OCI-M1 (cell line): ENCODE measurements at places on chromosomes 11 and 22.
A peak's percentile ranks its signal among the peaks of the same experiment; 100 is the strongest.

DNA sequence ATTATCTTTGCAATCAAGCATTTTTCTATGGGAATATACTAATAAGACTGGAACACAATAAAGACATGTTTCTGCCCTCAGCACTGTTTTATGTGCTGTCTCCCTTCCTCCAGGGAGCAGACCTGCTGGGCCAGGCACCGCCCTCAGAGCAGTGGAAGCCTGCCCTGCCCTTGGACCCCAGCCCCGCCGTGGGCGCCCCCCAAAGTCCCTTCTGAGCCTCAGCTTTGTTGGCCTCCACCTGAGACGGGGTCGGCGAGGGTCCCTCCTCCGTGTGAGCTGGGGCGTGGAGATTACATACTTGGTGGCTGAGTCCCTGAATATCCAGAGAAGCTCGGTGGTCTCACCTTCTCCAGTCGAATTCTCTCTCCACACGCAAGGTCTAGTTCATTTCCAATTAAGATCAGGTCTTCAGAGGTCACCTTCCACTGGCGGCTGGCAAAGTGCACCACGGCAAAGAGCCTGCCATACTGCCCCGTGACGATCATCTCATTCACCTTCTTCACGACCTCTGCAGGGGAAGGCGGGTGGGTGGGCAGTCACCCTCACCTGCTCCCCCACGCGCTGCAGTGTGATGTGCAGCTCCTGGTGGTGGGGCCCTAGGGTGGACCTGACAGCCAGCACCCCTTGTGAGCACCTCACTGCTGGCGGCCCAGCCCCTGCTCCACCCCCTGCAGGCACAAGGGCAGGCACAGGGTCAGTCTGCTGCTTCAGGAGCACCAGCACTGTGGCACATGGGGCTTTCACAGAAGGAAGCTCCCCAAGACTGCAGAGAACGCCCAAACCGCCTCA, 7.3 kb downstream of the MRPL21 start:
- DNase-seq, result no peak

DNA sequence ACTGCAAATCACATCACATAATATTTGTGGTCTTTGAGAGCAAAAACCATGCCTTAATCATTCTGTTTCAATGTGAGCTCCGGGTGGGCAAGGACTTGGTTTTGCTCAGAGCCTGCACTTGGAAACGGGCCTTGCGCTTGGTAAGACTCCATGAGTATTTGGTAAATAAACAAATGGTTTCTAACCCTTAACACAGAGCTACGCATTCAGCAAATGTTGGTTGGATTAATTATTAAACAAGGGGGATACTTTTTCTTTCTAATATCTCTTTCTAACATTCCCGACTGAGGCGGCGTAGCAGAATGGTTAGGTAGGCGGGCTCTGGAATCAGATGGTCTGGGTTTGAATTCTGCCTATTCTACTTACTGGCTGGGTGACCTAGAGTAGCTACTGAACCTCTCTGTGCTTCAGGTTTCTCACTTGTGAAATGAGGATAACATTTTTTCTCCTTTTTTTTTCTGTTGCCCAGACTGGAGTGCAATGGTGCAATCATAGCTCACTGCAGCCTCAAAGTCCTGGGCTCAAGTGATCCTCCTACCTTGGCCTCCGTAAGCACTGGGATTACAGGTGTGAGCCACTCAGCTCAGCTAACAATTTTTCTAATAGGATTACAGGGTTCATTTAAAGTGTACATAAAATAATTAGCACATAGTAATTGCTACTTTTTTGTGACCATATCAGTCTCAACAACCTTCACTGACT, 3.4 kb upstream of the FAM83F start:
- no peak for DNase-seq

- no peak for DNase-seq
Measured at GRCh38 chr11:35681163-35681767, 18.7 kb downstream of the TRIM44 start.

DNA sequence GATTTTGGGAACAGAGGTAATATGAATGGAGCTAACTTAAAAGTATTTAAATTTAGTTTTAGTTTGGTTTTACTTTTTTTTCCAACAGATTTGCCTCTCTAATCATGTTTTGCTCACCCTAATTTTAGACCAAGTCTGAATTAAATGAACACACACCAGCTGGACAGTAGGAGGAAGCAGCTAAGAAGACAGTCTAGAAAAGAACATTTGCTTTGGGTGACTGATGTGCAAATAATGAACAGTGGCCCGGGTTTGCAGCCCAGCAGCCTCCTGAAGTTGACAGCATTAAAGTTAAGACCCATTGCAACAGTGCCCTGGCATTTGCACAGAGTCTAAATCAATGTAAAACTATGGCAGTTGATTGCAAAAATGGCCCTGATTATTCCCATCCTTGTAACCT, 66.4 kb upstream of the SORL1 start:
- no peak for DNase-seq

GRCh38 chr11:114416441-114416961, 16.0 kb downstream of the RBM7 start:
- DNase-seq, result peak; percentile 35

DNA sequence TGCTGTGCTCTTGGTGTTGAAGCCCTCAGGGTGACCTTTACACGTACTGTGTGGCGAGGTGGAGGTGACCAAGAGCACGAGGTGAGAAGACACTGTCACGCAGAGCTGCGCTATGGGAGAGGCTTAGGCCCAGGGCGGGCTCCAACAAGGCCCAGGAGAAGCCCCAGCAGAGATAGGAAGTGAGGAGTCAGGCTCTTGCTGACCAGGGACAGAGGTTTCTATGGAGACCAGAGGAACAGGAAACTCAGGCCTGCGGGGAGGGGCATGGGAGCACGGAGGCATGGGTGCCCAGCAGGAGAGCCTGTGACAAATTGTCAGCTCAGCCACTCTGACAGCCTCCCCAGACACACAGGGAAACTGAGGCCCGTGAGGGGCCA, 15.8 kb downstream of the DGKZ start:
- no peak for DNase-seq

- peak; percentile 55 for DNase-seq
Measured at GRCh38 chr11:120400564-120401364, 64.6 kb downstream of the ARHGEF12 start.

GRCh38 chr11:131868629-131869507, 498.5 kb downstream of the NTM start:
- DNase-seq, result no peak

DNA sequence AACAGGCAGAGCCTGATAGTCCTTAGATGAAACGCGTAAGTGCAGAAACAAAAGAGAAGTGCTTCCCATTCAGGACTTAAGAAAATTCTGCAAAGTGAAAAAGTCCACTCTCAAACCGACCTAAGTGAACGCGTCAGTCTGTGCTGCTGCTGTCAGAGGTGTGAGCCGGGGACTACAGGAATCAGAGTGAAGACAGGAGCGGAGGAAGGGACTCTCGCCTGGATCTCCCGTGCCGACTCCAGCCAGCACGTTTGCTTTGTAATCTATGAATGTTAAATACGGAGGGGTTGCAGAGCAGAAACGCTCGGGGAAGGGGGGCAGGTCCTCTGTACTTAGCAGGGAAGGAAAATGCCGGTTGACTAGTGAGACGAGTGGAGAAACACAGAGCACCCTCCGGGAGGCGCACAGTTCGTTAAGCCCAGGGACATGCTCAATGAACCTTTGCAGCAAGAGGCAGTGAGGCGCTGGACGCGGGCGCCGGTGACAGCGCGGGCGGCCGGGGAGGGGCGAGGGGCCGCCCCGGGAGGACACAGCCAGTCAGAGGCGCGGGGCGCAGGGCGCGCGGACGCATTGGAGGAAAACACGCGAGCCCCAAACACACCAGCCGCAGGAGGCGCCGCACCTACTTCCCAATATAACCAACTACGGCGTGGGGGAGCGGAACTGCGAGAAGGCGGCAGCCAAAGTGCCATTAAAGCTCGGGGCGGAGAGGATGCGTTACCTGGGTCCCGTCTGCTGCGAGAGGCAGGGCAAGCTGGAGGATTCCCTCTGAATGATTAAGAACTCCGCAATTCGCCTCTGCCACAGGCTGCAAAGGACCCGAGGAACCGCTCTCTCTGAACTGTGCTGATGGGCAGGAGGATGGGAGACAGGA, at the start of gene CNTN5:
TSS of gene CNTN5 (plus strand) at position 598 of the 874 bp plus-strand sequence.
- peak; percentile 64 for DNase-seq

- peak; percentile 62 for DNase-seq
Measured at GRCh38 chr11:34997952-34998528, 81.6 kb downstream of the PDHX start.

DNA sequence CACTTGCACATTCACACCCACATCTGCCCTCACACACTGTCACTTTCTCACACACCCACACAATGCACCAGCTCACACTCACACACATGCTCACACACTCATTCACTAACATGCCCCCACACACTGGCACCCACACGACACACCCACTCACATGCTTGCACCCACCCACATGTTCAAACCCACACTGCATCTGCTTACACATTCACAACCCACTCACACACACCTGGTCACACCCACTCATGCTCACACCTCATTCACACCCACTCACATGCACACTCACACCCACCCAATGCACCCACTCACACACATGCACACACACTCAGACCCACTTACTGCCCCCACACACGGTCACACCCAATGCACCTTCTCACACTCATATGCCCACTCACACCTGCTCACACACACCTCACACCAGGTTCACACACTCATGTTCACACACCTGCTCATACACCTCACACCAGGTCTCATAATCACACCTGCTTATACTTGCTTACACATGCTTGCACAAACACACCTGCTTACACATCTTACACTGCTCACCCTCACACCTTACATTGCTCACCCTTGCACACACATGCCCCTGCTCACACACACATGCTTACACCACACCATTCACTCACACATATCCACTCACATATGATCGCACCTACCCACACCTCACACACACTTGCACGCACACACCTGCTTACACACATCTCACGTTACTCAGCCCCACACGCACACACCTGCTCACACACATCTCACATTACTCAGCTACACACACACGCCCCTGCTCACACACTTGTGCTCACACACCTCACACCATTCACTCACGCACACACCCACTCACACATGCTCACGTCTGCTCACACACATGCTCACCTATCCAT, 3.9 kb upstream of the MYBPC3 start:
- DNase-seq, result no peak

GRCh38 chr11:67291481-67292381, 2.6 kb downstream of the ANKRD13D start:
- no peak for DNase-seq

GRCh38 chr11:118054712-118055640, 21.9 kb upstream of the TMPRSS4 start:
- DNase-seq, result no peak

DNA sequence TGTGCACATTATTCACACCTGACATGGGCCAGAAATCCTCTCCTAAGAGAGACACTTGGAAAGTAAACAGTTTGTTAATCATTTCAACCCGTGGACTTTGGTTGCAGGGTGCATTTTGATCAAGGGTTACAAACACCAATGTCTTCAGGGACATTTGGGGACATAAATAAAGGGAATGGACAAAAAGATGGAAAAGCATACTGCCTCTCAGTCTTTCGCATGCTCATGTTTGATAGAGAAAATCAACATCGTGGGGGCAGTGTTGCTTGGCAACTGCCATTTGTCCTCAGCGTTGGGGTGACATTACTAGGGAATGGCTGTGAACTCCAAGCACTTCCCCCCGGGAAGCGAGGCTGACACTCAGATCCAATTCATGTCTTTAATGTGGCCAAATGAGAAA, 114.7 kb upstream of the OR4B1 start:
- DNase-seq, result no peak

GRCh38 chr11:9075556-9075955, 15.8 kb downstream of the SCUBE2 start:
- DNase-seq, result no peak

DNA sequence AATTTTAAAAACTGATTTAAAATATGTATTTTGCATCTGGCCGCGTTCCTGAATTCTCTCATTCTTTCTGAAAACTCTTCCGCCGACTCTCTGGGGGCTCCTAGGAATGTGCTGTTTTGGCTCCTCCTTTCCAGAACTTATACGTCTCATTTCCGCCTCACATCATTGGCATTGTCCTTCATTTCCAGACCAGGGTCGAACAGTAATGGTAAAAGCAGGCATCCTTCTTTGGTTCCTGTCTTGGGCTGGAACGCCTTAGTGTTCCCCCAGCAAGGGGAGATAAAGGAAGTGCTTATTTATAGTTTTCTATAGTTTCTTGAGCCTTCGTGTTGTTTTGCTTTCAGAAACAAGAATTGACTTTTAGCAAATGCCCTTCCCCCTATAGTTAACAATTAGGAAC, 10.9 kb upstream of the TNNT3 start:
- DNase-seq, result no peak

- DNase-seq, result no peak
Measured at GRCh38 chr11:61927501-61927900, 10.1 kb upstream of the RAB3IL1 start.

DNA sequence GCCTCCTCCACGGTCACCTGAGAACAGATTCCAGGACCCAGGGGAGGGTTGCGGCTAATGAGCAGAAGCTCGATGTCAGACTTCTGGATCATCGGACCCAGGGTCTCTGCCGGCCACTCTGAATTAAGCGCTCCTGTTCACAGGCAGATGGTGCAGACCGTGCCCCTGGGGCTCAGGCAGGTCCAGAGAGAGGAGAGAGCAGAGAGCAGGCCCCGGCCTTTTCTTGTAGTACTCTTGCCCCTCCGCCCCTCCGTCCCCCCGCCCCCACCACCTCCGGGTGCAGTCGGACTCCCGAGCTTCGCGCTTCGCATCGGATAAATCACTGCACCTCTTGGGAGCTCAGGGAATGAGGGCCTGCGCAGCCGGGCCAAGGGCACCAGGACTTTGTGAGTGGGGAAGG, 50.3 kb downstream of the RPS6KA4 start:
- DNase-seq, result no peak

GRCh38 chr11:70029115-70029860, 48.8 kb upstream of the ANO1 start:
- no peak for DNase-seq

- DNase-seq, result no peak
Measured at GRCh38 chr22:44913198-44913983, 96.4 kb downstream of the PHF21B start.

- peak; percentile 87 for DNase-seq
Measured at GRCh38 chr11:78149646-78150045, 10.2 kb upstream of the ALG8 start.

- DNase-seq, result no peak
Measured at GRCh38 chr22:47206666-47207218, 444.3 kb downstream of the TBC1D22A start.

DNA sequence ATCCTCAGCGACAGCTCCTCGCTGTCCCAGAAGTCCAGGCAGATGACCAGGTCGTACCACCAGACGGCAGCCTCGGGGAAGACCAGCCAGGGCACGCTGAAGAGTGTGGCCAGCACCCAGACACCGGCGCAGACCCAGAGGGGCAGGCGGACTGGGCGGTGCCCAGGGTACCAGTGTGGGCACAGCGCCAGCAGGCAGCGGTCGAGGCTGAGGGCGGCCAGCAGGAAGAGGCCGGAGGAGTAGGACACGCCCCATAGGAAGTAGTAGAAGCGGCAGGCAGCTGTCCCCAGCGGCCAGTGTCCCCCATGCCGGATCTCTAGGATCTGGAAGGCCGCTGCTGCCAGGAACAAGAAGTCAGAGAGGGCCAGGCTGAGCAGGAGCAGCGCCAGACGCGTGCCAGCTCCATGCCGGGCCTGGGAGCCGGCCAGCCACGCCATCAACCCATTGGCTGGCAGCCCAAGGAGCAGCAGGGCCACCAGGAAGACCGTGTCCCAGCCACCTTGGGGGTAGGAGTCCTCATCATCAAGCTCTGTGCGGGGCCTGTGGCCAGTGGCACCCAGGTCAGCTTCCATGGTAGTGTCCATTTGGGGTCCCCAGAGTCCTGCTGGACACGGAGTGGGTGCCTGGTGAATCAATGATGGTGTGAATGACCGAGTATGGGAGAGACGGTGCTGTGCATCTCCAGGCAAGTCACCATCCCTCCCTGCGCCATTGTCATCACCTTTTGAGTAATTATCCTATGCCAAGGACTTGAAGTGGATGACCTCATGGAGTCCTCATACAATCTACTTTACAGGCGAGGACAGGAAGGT, at the start of gene GPR152:
TSS of gene GPR152 (minus strand) at position 589 of the 812 bp plus-strand sequence. CDS start at position 584, 5 bp downstream.
- DNase-seq, result no peak
